ENCODE measurements at places on chromosomes 6 and 20.

DNA sequence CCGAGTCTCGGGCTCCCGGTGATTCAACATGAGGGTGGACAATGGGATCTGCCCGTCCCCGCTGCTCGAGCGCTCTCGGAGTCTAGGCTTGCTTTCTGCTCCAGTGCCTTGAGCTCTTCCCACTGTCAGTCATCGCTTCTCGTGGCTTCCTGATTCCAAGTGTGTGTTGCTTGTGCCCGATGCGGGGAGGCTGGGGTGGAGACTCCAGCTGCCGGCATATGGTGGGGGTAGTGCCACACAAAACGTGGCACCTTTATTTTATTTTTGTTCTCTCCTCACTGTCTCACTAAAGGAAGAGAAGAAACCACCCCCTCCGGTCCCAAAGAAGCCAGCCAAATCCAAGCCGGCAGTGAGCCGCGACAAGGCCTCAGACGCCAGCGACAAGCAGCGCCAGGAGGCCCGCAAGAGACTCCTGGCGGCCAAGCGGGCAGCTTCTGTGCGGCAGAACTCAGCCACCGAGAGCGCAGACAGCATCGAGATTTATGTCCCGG lies 14.8 kb upstream of the MYL9 start:
- no peak for DNase-seq

GRCh38 chr20:39631557-39631956 lies 669.4 kb downstream of the DHX35 start:
- DNase-seq, result no peak

DNA sequence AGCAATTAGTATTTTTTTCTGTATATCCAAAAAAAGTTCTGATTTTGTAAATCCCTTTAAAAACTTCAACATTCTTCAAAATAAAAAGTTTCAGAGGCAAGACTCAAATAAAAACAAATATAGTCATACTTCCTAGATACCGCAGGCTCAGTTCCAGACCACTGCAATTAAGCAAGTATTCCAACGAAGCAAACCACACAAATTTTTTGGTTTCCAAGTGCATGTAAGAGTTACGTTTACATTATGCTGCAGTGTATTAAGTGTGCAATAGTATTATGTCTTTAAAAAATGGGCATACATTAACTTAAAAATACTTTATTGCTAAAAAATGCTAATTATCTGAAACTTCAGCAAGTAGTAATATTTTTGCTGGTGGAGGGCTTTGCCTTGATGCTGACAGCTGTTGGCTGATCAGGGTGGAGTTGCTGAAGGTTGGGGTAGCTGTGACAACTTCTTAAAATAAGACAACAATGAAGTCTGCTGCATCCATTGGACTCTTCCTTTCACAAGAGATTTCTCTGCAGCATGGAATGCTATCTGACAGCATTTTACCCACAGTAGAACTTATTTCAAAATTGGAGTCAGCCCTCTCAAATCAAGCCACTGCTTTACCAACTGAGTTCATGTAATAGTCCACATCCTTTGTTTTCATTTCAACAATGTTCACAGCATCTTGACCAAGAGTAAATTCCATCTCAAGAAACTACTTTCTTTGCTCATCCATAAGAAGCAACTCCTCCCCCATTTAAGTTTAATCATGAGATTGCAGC lies 46.0 kb downstream of the PHIP start:
- no peak for DNase-seq

DNA sequence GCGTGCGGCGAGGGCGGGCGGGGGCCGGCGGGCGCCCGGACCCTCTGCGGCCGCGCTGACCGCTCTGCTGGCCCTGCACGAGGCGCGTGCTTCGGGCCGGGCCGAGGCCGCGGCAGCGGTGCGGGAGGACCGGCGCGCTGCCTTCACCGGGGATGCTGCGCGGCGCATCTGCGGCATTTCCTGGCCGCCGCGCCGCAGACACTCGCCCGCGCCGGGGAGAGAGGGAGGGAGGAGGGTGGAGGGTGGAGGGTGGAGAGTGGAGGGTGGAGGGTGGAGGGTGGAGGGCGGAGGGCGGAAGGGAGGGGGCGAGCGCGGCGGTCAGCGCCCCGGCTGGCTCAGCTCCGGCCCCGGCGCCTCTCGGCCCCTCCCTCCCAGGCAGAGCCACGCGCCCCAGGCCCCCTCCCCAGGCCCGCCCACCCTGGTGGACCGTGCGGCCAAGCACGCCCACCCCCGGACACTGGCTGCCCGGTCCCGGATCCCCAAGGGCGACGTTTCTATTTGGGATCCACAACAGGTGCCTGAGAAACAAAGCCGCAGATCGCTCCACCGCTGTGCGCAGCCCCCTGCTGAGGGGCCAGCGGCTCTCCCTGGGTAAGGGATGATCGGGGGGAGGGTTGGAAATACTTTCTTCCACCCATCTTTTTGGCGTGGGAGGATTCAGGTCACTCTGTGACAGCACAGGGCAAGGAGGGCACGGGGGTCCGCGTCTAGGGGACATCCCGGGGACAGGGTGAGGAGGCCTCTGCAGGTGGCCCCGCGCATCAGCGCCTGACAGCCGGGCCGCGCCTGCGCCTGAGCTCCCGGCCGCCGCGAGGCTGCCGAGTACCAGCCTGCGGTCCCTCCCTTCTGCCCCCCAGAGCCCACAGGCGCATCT lies 111.2 kb upstream of the BEND6 start:
- peak; percentile 74 for DNase-seq

DNA sequence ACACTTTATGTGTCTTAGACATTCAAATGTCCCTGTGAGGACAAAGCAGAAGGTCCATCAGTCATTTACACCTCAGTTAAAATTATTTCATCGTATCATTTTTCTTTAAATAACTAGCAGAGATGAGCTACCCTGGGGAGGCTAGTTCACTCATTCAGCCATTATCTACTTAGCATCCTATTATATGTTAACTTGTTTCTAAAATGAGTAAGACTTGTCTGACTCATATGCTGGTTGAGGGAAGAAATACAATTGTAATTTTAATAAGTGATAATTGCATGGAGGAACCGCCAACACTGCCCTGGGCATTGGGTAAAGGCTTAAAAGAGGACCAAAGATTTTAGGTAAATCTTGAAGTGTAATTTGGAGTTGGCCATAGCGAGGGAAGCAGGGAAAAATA lies 12.4 kb upstream of the PTPRK start:
- DNase-seq, result no peak

DNA sequence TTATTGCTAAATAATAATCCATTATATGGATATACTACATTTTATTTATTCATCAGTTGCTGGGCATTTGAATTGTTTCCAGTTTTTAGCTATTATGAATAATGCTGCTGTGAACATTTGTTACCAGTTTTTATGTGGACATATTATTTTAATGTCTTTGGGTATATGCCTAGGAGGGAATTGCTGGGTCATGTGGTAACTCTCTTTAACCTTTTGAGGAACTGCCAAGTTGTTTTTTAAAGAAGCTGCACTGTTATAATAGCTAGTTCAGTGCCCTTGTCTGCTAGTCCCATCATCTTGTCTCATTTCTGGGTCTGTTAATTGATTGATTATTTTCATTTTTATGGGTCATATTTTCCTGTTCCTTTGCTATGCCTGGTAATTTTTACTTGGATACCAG lies 56.3 kb downstream of the FOXO3 start:
- DNase-seq, result no peak

GRCh38 chr6:4510906-4511640 lies 265.1 kb upstream of the CDYL start:
- no peak for DNase-seq

GRCh38 chr6:43292763-43293318 lies 5.2 kb upstream of the SLC22A7 start:
- DNase-seq, result no peak

DNA sequence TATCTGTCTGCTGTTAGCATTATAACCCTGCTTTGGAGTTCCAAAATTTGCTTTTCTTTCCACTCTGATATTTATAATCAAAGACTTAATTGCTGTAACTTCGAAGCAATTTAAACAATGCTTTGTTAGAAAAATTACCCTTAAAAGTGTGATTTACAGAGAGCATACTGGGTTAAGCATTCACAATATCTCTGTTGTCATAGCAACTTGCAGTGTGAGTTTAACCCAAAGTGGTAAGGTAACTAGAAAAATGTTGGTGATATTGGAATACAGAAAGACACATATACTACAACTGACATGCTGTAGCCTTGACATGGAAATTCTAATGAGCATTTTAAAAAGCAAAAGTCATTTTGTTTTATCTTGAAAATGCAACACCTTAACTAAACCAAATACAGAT lies 70.4 kb upstream of the SMLR1 start:
- DNase-seq, result no peak

- no peak for DNase-seq
These were observed 164.1 kb downstream of the ID4 start for GRCh38 chr6:20001286-20001685.

- no peak for DNase-seq
These were observed 42.0 kb upstream of the ENPP1 start for GRCh38 chr6:131765804-131766135.

GRCh38 chr6:111740506-111740905 lies 132.7 kb downstream of the FYN start:
- DNase-seq, result no peak

- DNase-seq, result no peak
These were observed 119.1 kb upstream of the MAP7 start for GRCh38 chr6:136669299-136669699.

- no peak for DNase-seq
These were observed 207.5 kb downstream of the SMOC2 start for GRCh38 chr6:168648240-168649125.

DNA sequence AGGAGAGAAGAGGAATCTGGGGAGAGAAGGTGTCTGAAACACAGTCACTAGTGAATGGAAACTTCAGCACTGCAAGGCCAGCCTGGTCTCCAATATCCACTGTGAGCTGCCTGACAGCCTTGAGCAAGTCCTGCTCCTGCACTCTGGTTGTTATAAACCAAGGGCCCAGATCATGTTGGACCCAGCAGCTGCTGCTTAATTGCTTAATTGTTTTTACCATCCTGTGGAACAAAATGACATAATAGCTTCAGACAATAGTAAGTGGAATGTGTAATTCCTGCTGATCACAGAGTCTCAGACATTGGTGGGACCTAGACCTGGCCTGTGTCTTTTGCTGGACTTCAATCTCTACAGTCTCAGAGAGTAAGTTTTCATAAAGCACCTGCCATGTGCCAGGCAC lies 833.7 kb downstream of the TFAP2A start:
- DNase-seq, result no peak

- no peak for DNase-seq
These were observed 46.2 kb downstream of the OGFRL1 start for GRCh38 chr6:71334768-71335167.

- DNase-seq, result no peak
These were observed 126.3 kb downstream of the CARMIL1 start for GRCh38 chr6:25405442-25405841.

- DNase-seq, result no peak
These were observed 1.5 kb downstream of the RIOK1 start for GRCh38 chr6:7391151-7391550.

- DNase-seq, result no peak
These were observed 92.6 kb downstream of the CAP2 start for GRCh38 chr6:17485946-17486345.

- no peak for DNase-seq
These were observed 327.3 kb upstream of the RNF24 start for GRCh38 chr20:4342609-4343008.

- no peak for DNase-seq
These were observed 149.6 kb downstream of the QRSL1 start for GRCh38 chr6:106778943-106779342.

- no peak for DNase-seq
These were observed 62.4 kb upstream of the MRPS10 start for GRCh38 chr6:42279966-42280629.

GRCh38 chr6:160349020-160349441 lies 853 bp downstream of the SLC22A3 start:
- no peak for DNase-seq

- no peak for DNase-seq
These were observed 1.6 kb downstream of the CEP43 start for GRCh38 chr6:167000759-167001158.

DNA sequence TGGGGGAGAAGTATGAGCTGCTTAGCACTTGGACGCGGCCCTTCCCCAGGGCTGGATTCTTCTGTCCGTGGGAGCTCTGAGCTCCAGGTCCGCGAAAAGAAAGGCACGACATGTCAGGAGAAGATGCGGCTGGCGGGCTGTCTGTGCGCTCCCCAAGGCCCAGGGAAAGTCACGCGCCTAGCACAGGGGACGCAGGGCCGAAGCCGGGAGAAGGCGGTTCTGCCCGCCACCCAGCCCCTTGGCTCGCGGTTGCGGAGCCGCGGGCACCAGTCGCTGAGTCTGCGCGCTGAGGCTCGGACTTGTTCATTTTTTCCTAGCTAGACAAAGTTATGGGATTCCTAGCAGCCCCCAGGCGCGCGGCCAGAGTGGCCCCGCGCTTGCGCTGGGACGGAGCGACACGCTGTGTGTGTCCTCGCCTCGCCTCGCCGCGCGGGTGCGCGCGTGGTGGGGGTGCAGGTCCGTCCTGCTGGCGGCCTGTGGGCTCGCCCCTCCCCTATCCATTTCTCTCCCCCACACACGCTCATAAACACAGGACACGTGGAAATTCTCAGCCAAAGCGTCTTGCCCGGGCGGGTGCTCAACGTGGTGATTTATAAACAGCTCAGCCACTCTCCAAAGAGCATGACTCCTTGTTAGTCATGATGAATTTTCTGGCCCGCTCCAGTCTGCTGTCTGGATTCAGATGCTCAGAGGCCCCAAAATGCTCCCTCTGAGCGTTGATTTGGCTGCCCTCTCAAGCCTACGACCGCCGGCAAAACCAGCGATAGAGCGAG lies 1.9 kb upstream of the POU3F2 start:
- peak; percentile 45 for DNase-seq

DNA sequence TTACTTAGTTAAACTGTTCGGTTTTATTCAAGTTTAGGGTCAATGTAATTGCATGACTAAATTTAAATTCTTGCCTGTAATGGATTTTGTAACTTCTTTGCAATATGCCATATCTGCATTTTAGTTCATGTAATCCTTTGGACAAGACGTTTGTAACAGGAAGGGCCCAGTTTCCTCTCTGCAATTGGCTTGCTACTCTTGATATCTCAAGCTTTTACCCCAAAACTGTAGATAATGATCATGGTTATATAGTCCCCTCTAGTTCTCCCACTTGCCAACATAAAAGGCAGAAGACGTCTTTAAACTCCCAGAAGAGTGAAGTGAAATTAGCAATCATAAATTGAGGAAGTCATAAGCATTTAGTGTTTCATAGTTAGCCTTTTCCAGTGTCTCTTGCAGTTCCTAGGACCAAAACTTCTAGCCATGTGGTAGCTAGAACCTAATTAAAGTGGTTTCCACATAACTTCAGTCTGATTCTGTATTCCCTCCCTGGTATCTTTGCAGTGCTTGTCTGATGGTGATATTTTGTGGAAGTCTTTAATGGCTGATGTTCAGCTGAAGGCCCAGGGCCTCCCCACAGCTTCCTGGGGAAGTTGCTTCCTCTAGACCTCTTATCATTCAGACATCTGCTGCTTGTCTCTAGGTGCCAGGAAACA lies 117.8 kb upstream of the SUPT3H start:
- DNase-seq, result no peak

GRCh38 chr20:20457392-20458126 lies 89.7 kb downstream of the INSM1 start:
- DNase-seq, result no peak

DNA sequence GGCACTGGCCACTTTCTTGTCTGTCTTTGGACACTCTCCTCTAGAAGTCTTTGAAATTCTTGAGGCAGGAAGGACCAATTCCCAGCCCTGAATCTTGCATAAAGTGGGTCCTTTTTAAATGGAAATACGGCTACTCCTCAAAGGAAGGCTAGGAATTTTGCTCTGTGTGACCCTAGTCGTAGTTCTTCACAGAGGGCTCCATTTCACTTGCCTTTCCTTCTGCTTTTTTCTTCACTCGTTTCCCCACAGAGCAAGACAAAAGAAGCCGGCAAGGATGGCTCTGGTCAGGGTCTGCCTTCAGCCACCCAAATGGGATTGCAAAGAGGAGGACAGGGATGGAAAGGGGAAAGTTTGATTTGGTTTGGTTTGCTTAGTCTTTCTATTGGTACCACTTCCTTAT lies 25.8 kb downstream of the HLA-E start:
- no peak for DNase-seq
